ENCODE measurements at places on chromosomes 3 and 15.

DNA sequence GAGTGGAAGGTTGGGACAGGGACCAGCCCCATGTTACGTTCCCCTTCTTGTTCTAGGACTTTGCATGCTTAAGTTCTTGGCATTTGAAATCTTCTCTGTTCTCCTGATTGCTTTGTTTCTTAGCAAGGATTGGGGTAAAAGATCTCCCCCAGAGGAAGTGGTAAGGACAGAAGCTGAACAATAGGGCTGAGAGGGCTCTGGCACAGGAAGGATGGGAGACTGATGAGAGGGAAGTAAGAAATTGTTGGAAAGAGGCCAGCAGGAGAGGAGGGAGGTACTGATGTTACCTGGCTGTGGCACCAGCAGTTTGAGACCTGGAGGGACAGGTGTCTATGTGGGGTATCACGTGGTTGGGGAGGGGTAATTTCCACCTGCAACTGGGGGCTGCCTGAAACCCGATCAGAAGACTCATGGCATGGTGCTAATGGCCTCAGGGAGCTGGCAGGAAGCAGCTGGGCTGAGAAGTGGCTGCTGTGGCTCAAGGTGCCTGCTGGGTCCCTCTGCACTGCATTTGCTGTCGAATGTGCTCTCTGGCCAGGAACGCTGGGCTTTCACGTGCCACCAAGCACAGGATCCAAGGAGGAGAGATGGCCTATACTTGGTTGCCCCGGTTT, 108.4 kb downstream of the LSM3 start:
- DNase-seq: no peak

DNA sequence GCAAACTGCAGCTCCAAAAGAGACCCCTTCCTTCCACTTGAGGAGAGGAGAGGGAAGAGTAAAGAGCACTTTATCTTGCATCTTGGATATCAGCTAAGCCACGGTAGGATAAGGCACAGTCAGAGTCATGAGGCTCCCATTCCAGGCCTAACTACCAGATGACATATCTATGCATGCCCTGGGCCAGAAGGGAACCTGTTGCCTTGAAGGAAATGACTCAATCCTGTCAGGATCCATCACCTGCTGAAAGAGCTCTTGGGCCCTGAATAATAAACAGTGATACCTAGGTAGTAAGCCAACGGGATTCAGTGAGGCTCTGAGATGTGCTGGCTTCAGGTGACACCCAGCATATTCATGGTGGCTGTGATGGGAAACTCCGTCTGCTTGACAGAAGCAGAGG, 118.5 kb upstream of the EPHA3 start:
- DNase-seq: no peak

DNA sequence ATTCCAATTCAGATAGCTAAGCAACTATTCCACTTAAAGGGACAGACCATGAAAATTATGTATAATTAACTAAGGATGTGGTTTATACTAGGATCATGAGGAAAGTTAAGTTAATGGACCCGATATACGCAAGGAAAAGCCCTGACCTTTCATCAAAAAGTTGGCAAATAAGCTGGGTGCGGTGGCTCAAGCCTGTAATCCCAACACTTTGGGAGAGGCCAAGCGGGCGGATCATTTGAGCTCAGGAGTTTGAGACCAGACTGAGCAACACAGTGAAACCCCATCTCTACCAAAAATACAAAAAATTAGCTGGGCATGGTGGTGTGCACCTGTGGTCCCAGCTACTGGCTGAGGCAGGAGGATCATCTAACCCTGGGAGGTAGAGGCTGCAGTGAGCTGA, 39.6 kb downstream of the SCAP start:
- no peak for DNase-seq

DNA sequence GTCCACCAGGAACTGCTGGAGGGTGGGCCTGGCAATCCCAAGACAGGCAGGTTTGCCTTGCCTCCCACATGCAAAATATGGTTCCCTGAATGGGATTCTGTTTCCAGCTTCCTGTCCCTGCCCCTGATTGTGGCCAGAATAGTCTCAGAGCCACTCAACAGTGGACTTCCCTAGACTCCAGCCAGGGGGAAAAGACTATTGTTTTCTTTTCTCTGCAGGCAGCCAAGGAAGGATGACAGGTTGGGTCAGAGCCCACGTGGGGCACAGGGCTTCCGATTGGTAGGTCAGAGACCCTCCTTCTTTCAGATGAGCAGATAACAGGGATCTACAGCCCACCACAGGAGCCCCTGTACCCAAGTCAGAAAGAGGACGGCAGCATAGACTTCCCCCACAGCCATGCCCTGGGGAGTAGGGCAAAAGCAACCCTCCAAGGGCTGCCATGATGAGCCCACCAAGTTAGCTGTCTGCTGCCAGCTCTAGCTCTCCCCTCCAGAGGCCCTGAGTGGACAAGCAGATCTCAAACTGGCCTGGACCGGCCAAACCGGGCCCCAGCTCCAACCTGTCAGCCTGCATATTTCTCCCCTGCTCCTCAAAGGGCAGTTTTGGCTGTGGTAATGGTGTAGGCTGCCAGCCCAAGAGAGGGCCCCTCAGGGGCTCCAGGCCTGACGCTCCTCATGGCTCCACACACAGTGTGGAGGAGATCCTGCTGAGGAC, 6.4 kb downstream of the TLR9 start:
- DNase-seq: no peak

DNA sequence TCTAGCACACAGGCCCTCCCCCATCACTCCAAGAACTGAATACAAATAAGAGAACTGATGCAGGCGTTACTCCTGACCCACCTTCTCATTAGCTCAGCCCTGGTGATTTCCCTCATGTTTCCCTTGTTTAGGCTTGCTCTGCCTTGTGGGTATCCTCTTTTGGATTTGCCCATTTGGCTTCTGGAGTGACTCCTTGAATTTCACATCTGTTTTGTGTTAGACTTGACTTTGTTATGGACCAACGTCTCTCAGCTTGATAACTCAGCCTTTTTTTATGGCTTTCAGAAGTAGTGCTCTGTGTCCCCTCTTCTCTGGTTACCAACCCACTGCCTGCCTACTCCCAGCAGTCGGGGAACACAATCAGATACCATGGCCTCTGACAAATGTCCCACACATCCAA, 11.3 kb upstream of the TMOD3 start:
- no peak for DNase-seq

GRCh38 chr3:156548902-156549301, 6.0 kb downstream of the SSR3 start:
- no peak for DNase-seq

DNA sequence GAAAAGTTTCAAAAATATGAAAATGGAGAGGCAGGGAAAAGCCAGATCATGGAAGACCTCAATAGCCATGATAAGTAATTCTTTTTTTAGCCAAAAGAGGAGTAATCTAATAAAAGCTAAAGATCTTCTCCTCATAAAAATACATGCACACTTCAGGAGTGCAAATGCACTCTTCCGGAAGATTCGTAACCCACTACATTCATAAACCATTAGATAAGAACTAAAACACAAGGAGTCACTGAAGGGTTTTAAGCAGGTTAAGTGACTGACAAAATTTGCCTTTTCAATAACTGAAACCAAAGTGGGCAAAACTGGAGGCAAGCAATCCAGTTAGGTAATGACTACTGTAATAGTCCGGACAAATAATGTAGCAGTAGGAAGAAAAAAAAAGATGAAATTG, 46.0 kb downstream of the UBE3A start:
- no peak for DNase-seq

DNA sequence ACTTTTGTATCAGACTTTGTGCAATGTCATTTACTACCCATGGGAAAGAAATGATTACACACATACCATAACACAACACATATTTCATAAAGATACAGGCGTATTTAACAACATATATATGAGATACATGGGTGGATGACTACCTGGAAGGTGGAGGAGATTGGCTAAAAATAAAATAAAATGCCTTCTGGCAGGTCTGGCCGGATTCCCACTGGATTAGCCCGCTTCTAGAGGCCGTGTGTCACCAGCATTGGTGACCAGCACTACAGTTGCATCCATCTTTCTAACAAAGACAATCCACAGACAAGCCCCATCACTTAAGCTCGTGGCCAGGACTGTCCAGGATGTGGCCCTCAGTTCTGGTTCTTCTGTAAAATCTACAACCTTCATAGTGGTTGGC, 21.0 kb upstream of the SEC22A start:
- DNase-seq: no peak

GRCh38 chr3:178386401-178386800, 149.8 kb upstream of the KCNMB2 start:
- DNase-seq: no peak

DNA sequence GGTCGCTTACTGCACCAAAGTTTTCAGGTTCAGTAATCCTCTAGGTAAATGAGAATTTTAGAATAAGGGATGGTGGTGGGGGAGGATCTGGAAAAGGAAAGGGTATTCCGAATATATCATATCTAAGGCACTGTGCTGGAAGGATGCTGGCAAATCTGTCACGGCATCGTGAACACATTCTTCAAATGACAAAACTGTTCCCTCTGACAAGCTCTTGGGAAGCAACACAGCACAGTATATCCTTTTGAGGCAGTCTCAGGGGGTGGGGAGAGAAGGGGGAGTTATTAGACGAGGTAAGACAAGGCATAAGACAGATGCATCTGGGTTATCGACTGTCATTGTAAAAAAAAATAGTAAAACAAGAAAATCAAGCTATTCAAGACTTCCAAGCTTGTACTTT, 289.6 kb upstream of the LRRN1 start:
- DNase-seq: no peak

GRCh38 chr3:67037615-67038014, 39.5 kb downstream of the KBTBD8 start:
- no peak for DNase-seq

GRCh38 chr15:50687302-50687902, 805 bp upstream of the TRPM7 start:
- no peak for DNase-seq

DNA sequence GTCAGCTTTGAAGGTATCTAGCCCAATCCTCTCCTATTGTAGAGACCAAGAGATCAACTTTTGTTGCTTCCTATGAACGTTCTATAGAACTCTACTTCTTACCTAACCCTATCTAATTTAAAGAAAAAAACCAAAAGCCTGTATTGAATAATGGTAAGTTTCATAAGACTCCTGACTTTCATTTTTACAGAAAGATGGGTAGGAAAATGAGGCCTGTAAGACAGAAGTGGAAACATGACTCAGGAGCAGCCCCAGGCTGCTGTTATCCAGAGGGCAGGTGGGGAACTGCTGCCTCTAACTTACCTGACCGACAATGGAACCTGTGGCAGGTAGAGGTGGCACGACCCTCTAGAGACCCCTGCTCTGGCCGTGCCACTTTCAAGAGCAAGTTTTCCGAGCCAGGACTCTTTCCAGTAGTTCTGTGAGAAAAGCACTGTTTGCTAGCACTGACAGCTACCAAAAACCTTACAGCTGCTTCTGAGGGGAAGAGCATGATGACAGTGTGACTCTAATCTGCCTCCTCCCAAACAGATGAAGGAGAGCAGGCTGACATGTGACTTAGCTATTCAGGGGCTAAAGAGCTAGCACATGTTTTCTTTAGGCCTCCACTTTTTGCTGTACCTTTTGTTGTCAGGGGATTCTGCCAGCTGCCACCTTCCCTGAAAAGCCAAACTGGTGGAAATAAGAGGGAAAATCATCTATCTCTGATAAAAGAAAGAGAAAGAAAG, 17.5 kb downstream of the POPDC2 start:
- DNase-seq: no peak

DNA sequence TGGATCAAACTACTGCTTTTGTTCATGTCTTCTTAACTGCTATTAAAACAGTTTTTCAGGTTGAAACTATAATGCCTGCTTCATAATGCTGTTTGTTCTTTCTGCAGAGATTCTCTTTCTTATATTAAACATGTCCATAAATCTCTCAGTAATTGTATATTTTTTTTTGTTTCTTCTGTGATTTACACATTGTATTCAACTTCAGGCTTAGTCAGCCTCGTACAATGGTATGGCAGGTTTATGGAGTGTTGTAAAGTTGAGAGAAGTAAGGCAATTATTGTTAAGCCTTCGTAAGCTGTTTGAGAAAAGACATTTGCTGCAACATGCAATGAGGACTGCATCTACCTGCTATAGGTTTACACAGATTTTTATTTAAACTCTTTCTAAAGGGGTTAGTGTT, 977.1 kb downstream of the DIPK2A start:
- no peak for DNase-seq
